ENCODE measurements at places on chromosomes 11 and 22.

DNA sequence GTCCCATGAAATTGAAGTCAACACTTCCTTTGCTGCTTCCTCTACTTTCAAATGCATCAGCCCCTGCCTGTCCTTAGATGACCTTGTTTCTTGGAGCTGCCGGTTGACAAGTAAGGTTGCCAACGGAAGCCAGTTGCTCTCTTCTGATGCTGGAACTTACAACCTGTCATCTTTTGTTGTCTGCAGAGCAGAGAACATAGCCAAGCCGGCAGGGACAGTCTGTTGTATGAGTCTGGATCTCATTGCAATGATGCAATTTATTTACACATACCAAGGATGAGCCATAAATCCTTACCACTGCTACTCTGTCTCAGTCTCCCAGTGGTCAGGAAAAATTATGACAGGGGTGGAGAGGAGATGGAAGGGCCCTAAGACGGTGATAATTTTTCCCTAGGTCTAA lies 151.4 kb downstream of the BLID start:
- no peak for DNase-seq

GRCh38 chr22:19497245-19497644 lies 17.5 kb downstream of the CDC45 start:
- no peak for DNase-seq

DNA sequence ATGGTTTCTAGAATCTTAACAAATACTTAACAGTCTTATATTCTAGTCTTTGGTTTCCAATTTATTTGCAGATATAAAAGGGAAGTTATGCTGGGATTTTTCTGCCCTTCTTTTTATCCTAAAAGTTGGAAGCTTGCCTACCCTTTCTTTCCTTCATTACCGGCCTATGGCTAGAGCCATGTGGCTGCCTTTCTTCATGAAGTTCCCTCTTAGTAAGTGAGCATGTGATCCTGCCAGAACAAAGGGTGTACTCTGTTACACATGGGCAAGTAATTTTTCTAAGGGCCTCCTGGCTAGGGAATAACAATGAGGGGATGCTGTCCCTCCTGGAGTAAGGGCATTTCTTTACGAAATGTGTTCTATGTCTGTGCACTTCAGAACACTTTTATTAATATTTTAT lies 252.1 kb upstream of the PITPNB start:
- DNase-seq, result no peak

DNA sequence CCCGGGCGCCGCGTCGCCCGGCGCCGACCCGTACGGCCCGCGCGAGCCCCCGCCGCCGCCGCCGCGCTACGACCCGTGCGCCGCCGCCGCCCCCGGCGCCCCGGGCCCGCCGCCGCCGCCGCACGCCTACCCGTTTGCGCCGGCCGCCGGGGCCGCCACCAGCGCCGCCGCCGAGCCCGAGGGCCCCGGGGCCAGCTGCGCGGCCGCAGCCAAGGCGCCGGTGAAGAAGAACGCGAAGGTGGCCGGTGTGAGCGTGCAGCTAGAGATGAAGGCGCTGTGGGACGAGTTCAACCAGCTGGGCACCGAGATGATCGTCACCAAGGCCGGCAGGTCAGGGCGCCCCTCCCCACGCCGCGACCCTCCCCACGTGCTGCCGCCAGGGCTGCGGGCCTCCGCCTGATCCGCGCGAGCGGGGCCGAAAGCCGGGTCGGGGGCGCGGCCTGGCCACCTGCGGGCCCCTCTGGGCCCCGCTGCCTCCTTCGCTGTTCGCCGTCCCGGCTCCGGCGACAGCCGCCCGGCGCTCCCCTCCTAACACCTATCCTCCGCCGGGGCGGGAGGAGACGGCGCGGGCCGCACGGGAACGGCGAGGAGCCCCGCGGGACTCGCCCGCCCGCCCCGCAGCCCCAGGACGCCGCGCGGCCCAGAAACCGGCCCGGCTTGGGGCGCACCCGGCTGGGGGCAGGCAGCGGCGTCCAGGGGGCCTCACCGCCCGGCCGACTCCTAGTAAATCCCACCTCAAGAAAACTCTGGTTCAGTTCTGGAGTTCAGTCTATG lies 560 bp downstream of the TBX1 start:
- DNase-seq, result no peak

DNA sequence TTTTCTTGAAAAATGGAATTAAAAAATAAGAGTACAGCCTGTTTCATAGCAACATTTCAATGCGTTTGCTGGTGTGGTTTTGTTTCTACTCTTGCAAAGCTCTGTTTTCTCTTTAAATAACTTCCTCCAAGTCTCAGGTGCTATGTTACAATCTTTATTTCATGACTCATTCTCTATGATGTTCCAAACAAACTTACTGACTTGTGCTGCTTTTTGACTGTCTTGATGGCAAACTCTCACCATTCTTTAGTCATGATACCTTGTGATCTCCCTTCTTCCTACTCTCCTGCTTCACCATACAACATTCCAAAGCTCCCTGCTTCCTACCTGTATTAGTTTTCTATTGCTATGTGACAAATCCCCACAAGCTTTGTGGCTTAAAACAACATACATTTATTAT lies 166.1 kb downstream of the C11orf91 start:
- no peak for DNase-seq

GRCh38 chr11:36452236-36452940 lies 57.7 kb downstream of the TRAF6 start:
- DNase-seq, result no peak

DNA sequence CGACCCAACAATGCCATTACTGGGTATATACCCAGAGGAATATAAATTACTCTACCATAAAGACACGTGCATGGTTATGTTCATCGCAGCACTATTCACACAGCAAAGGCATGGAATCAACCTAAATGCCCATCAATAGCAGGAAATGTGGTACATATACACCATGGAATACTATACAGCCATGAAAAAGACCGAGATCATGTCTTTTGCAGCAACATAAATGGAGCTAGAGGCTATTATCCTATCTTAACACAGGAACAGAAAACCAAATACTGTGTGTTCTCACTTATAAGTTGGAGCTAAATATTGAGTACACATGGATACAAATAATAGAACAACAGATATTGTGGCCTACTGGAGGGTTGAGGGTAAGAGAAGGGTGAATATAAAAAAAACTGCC lies 3.5 kb downstream of the OR2D2 start:
- DNase-seq, result no peak

DNA sequence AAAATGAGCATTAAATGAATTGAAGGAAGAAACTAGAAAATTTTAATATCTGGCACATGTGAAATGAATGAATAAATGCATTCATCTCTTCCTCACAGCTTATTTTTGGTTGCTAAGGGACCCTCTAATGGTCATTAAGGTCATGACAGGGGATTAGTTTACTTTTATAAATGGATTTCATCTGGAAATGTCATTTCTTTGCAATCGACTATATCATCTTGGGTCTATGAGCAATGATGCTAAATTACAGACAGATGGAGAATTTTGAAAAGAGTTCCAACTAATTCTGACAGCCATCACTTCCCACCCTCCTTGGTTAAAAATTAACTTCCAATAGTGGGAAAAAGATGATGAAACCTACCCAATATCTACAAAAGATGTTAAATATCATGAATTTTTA lies 98.0 kb downstream of the KIF18A start:
- DNase-seq, result no peak

Data from NAMALWA (cell line).